Stimulated activated CD4-positive, alpha-beta T cell treated with anti-CD3 and anti-CD28 coated beads, Interleukin-15, amount 100 ng/mL, for 1 hour (primary cell): ENCODE measurements at places on chromosomes 7 and 10.

- no peak for DNase-seq
These were observed 31.2 kb downstream of the CCDC126 start for GRCh38 chr7:23628370-23628769.

- no peak for DNase-seq
These were observed 18.6 kb upstream of the MEST start for GRCh38 chr7:130473289-130473688.

DNA sequence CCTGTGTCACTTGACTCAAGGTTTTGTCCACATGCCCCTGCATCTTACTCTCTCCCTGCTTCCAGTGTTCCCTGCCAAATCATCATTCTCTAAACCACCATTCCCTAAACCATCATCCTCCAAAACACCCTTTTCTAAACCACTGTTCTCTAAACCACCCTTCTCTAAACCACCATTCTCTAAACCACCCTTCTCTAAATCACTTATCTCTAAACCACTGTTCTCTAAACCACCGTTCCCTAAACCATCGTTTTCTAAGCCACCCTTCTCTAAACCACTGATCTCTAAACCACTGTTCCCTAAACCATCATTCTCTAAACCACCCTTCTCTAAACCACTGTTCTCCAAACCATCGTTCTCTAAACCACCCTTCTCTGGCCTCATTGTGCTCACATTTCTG is 142.1 kb downstream of the CXCL12 start:
- no peak for DNase-seq

DNA sequence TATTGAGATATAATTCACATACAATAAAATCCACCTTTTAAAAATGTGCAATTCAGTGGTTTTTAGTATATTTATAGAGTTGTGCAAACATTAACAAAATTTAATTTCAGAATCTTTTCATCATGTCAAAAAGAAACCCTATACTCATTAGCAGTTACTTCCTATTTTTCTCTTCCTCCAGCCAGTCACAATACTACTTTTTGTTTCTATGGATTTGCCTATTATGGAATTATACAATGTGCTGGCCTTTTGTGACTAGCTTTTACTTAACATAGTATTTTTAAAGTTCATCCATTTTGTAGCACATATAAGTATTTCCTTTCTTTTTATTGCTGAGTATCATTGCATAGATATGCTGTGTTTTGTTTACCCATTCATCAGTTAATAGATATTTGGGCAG is 199.9 kb upstream of the IMMP2L start:
- no peak for DNase-seq

DNA sequence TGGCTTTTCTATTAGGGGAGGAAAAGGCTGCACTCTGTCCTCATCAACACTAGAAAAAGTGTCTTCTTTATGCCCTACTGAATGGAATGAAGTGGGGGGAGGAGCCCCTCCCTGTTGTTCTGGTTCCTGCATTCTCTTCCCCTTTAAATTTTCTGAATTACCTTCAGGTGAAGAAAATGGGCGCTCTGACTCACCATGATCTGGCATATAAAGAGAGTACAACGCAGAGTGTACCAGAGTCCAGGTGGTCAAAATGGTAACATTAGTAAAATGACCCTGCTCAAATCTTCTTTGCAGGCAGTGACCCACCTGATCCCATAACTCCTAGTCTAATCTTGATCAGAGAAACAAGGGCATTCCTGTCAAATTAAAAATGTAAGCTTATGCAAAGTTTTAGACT is 80.7 kb downstream of the THSD7A start:
- DNase-seq: no peak

GRCh38 chr10:95265572-95265971 is 25.2 kb downstream of the PDLIM1 start:
- DNase-seq: no peak

DNA sequence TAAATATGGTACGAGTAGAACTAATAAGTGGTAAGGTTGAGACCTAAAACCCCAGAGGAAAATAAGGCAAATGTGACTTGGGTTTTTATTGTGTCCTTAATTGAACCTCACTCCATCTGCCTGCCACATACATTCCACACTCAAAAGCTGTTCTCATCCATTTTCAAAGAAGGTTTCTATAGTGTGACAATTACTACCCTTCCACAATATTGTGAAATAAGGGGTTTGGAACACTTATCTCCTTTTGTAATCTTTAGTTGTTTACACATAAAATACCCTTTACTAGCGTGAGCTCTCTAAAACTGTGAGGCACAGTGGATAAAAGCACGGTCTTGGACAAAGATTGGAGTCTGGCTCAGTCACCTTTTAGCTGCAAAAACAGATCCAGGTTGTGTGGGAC is 166.6 kb downstream of the THSD7A start:
- DNase-seq: no peak

DNA sequence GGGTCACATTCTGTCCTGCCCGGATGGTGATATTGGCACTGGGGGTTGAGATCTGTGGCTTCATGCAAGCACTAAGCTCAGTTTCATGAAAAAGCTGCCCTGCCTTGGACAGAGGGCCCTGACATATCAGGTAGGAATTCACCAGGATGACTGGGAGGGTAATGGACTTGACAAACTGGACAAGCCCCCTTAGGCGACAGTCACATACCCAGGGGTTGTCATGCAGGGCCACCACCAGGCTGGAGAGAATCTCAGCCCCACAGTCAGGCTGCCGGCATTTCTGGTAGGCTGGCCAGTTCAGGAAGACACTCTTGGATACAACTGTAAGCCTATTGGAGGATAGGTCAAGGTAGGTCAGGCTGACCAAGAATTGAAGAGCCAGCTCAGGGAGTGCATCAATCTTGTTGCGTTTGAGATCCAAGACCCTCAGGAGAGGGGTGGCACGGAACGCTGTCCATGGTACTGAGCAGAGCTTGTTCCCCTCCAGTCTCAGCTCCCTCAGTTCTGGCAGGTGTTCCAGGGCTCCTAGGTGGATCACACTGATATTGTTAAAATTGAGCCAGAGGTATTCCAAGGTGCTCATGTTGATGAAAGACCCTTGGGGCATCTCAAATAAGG is 824 bp downstream of the LRIT2 start:
- DNase-seq: no peak

DNA sequence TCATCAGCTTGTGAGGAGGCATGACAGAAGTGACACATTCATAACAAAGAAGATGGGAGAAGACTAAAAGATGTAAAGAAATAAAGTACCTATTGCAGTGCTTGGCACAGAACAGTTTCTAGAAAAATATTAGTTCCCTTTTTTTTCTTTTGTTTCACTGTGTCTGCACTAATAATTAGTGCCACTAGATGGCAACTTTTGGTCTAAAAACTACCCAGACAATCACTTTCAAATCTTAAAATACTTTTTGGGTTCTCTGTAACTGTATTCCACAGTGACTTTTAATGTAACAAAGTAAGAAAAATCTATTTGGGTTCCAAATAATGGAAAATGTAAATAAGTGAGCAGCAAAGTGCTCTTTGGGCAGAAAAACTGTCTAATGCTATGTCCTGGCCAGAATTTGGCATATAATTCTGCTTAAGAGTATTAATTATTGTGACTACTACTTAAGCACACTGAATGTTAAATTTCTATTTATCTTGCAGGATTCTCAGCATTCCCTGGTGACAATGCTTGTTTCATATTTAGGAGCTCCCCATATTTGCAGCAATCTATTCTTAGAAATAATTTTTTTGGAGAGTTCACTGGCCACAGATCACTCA is 134.8 kb upstream of the KIF5B start:
- no peak for DNase-seq

DNA sequence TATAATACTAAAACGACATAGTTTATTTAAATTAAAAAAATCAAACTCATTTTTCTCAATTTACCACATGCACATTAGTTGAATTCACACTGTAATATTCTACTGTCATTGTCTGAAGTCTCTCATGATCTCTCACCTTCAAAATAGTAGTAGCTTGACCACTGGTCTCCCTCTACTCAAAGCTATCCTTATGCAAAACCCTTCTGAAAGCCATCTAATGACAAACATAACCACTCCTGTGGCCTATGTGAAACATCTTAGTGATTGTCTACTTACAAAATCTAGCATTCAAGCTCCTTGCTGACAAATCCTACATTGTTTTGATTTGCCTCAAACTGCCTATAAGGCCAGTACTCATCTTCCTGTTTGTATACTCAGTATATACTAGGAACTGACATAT is 606.0 kb upstream of the GHITM start:
- no peak for DNase-seq

- no peak for DNase-seq
These were observed 33.8 kb downstream of the VOPP1 start for GRCh38 chr7:55538538-55538937.

DNA sequence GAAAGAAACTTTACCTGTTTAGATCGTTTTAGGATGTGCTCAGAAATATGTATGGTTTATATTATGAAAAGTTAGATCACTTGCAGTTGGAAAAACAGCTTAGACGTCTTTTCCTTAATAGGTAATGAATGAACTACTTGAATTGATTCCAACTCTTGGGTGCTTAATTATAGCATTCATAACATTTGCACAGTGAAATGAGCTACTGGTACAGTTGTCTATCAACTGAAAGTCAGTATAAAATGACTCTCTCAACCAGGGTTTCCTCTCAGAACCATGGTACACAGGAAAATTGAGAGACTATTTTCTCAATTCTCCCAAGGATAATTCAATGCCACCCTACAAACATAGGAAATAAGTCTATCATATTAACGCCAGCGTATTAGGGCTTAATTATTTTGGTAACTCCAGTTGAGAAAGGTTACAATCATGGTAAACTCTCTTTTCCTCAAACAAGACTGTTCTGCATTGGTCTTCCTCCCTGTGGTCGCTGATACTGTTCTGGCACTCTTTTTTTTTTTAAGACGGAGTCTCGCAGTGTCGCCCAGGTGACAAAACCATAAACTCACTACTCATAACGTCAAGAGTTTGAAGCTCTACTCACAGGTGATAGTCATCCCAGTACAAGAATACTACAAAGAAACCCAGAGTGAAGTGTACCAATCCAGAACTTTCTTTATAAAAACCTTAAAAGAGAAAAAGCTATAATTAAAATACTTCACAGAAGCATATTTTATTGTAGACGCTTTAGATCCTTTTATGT is 2.0 kb downstream of the ANLN start:
- no peak for DNase-seq

DNA sequence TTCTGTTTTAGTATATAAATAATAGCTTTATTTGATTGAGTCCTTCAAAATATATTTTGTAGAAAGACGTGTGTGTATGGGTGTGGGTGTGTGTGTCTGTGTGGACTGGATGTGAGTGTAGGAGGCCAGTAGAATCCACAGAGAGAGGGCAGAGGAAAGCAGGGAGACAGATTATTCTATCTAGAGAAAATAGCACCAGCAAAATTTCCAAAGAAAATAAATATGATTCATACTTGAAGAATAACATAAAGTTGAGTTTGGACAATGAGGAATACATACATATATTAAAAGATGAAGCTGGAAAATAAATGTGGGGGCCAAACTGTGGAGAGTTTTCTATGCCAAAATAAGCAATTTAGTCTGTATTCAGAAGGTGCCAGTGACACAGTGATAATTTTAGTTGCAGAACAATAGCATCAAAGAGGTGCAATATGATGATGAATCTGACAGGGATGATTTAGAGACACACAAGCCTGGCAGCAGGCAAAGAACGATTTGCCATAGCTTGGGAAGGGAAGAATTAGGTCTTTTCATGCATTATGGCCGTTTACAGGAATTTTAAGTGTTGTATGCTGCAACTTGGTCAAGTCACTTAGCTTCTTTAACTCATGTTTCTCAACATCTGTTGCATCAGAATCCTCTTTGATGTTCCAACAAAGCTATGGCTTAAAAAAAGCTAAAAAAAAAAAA is 121.3 kb downstream of the SEMA3A start:
- no peak for DNase-seq

DNA sequence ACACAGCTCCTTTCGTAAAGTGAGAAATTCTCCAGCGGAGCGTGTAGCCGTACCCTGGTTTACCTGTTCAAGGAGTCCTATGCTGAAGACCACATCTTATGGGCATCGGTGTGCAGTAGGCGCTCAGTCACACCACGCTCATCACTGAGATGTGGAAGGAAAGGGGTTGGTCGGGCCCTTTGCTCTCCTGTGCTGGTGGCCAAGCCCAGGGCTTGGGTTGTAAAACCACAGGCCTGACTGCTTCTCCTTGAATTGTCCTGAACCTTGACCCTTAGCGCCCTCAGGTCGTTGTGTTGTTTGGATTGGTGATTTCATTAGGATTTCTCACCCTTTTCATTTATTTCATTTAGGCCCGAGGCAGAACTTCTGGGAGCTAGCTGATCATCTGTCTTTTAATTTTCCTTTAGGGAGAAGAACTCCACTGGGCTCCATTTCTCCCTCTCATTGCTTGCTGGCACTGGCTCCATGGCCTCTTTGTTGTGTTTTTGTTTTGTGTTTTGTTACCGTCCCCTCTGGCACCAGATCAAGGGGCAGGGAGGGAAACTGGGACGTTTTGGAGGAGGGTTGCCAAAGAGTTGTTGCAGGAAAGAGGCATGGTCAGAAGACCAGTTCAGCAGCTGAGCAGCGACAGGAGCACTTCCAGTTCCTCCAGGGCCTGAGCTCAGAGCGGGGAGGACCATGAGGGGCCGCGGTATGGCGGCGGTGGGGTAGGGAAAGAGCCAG is 511.4 kb upstream of the GALNT17 start:
- no peak for DNase-seq

DNA sequence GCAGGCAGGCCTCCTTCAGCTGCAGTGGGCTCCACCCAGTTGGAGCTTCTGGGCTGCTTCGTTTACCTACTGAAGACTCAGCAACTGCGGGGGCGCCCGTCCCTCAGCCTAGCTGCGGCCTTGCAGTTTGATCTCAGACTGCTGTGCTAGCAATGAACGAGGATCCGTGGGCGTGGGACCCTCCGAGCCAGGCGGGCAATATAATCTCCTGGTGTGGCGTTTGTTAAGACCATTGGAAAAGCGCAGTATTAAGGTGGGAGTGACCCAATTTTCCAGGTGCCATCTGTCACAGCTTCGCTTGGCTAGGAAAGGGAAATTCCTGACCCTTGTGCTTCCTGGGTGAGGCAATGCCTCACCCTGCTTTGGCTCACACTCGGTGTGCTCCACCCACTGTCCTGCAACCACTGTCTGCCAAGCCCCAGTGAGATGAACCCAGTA is 159.2 kb upstream of the FOXP2 start:
- DNase-seq: no peak

DNA sequence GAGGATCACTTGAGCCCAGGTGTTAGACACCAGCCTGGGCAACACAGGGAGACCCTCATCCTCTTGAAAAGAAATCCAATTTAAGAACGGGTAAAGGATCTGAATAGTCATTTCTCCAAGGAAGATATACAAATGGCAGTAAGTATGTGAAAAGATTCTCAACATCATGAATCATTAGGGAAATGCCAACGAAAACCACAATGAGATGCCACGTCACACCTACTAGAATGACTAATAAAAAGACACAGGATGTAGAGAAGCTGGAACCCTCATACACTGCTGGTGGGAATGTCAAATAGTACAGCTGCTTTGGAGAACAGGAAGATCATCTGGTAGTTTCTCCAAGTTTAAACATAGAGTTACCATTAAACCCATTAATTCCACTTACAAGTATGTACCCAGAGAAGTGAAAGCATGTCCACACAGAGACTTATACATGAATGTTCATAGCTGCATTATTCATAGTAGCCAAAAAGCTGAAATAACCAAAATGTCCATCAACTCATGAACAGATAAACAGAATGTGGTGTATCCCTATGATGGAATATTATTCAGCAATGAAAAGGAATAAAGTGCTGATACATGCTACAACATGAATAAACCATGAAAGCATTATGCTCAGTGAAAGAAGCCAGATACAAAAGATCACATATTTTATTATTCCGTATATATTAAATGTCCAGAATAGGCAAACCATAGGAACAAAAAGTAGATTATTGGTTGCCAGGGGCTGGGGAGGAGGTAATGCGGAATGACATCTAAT is 13.1 kb upstream of the ZMIZ2 start:
- DNase-seq: no peak

GRCh38 chr10:99874341-99875085 is 92.1 kb downstream of the ABCC2 start:
- no peak for DNase-seq
